ENCODE measurements at places on chromosomes 11 and 22. TPM values are rescaled to one million over a fixed set of nuclear protein-coding genes. Genes with fewer than 3 reads are reported as not detected.

The CASP1 gene
- total RNA-seq = not detected

The VSIG10L2 gene
- total RNA-seq = not detected

- no peaks in the 10 kb centered on the region for H3K36me3 ChIP-seq
- H3K27ac ChIP-seq = no peak overlapping the region
- peaks cover 7% of the 10 kb centered on the region for H3K4me1 ChIP-seq
- no peak overlapping the region for H3K4me3 ChIP-seq
Observed at GRCh38 chr22:45207533-45207932, 33.2 kb downstream of the KIAA0930 start.

DNA sequence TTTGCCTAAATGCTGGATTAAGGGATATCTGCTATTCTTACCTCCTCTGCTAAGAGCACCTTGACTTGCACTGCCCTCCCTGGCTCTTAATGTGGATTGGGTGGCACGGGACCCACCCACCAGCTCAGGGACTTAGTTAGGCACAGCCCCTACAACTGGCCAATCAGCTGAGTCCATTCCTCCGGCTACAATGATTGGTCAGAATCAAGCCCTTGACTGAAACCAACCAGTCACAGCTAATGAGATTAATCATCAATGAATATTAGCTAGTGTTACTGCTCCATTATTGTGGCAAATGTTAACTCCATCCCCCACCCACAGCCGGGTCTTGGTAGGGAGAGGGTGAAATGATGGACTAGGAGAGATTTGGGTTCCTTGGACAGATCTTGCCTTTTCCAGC is 328.0 kb downstream of the MN1 start:
- no peak for DNase-seq
- no peak overlapping the region for H3K4me3 ChIP-seq
- H3K27me3 ChIP-seq = no peaks in the 10 kb centered on the region
- H3K36me3 ChIP-seq = no peaks in the 10 kb centered on the region
- no peak overlapping the region for H3K27ac ChIP-seq
- H3K4me1 ChIP-seq = peaks cover 25% of the 10 kb centered on the region

DNA sequence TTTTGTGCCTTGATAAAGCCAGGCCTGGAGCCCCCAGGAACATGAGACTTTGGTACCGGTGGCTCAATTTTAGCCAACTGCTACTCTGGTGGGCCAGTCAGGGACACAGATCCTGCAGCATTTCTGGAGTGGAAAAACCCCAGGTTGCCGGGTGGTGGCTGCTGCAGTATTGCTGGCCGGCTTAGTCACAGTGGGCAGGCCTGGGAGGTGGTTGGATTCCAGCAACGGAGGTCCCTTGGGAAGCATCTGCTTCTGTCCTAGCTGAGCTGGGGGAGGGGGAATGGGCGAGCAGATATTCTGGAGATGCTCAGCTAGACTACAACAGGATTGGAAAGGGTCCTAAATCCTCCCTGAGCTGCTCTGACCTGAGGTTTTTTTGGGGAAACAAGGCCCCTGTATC is 31.6 kb upstream of the ACCSL start:
- H3K36me3 ChIP-seq = no peaks in the 10 kb centered on the region
- H3K4me3 ChIP-seq = no peak overlapping the region
- peaks cover 11% of the 10 kb centered on the region for H3K27me3 ChIP-seq
- peaks cover 5% of the 10 kb centered on the region for H3K4me1 ChIP-seq

DNA sequence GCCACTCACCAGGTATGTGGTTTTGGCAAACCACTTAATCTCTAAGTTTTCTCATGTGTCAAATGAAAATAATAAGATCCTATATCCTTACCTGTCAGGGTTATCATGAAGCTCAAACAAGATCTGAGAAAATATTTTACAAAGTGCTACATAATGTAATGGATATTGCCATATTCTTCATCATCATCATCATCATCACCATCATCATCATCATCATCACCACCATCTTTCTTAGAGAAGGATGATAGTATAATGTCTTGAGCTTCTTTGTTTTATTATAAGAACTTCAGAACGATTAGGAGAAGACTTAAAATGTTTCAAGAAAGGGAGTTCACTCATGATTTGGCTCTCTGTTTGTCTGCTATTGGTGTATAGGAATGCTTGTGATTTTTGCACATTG is 72.5 kb upstream of the UCP3 start:
- no peaks in the 10 kb centered on the region for H3K4me1 ChIP-seq
- H3K27ac ChIP-seq = no peak overlapping the region
- DNase-seq = no peak
- H3K4me3 ChIP-seq = no peak overlapping the region
- H3K36me3 ChIP-seq = peaks cover 5% of the 10 kb centered on the region

All from neural progenitor cell (in vitro differentiated cells).